NCI-H1436 treated with DMSO at 0.1 percent for 48 hours (cell line): ENCODE measurements at places on chromosomes 3 and 15.

DNA sequence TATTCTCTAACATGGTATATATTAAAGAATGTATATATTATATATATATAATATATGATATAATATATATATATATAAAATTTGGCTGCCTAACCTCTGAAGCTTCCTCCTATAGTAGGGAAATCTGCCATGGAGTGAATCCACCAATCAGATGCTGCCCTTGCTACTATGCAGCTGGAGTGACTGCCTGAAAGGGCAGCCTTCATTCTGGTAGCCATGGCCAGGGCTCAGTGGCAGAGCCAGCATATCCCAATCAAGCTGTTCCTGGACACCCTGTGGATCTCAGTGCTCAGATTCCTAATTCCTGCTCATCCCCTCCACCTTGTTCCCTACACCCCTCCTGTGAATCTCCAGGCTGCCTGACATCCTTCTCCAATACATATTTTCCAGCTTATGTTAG is 2.2 kb upstream of the SH3GL3 start:
- DNase-seq: no peak

DNA sequence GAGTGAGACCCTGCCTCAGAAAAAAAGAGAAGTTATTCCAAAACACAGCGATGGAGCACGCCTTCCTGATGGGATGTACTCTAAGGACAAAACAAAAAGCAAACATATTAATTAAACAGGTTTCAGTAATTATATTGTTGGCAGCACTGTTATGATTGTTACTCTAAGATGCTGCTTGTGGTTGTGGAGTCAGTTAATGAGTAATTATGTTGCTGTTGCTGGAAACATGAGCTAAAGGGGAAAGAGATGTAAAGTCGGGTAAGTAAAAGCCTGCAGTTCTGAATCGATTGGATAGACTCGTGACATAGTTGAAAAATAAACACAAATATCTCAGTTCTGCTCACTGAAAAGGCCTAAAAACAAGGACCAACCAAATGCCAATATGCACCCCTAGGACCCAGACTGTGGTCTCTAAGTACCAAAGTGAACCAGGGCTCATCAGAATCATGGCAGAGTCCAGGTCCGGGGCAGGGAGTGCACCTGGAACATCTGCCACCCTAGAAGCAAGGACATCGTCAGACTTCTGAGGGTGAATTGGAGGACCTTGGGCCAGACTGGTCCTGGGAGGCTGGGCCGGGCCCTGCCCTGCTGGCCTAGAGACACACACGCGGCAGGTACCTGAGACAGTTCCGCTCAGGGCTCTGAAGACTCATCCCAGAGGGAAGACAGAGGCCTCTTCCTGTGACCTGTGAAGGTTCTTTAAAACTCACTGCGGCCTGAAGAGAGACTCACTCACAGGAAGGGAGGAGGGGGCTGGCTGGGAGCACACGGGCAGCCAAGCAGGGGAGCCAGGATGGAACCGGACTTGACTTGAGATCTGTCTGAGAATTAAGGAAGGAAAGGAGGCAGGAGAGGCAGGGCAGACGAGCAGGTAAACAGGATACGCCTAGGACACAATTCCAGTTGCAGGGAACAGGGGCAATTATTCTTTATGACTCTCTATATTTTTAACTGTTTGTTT is 140.5 kb downstream of the LRRK1 start:
- DNase-seq: no peak

GRCh38 chr3:122199552-122199951 is 16.1 kb downstream of the CASR start:
- DNase-seq: no peak

DNA sequence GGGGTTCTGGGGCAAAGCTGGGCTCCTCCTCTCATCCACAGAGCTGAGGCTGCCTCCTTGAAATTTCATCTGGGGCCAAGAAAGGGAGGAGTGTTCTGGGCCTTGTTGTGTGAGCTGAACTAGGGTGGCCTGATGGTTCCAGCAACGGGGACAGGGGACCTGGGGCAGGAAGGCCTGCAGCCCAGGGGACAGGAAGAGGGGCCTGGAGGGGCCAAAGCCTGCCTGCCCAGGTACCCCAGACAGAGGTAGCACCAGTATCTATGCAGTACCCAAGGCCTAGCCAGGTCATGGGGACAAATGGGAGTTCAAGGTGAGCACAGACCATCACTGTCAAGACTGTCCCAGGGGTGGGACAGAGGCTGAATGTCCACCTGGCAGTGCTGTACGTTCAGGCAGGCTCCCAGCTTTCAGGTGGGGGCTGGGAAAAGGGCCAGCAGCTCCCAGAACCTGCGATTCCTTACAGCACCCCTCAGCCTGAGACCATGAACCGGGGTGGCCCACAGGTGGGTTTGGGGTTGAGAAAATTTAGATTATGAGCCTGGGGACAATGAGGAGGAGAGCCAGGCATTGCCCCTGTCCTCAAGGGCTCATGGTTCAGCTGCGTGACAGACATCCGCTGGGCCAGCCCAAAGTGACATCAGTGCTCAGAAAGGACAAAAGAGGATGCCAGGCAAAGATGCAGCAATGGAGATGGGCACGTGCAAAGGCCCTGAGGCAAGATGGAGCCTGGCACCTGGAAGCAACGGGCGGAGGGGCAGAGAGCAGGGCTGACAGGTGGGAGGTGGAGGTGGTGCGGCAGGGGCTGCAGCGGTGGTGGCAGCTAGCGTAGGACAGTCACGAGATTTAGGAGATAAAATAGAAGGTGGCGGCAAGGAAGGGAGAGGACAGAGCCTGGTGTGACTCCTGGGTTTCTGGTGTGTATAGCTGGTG is 28.0 kb downstream of the PSTPIP1 start:
- no peak for DNase-seq
